ENCODE measurements at places on chromosomes 4 and X.

GRCh38 chr4:180058691-180059215 is 2184.4 kb upstream of the TENM3 start:
- DNase-seq, result no peak

DNA sequence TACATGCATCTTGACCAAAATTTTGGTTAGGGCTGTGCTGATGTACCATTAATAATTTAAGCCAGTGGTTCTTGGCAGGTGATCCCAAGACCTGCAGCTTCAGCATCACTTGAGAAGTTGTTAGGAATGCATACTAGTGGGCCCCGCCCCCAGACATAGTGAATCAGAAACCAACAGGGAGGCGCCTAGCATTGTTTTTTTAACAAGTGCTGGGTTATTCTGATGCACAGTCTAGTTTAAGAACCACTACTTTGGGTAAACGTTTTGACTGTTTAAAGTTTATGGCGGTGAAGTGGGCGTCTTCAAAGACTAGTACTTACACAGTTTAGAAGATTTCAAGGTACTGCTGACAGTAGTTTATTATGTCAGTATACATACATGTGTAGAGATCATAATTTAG is 23.6 kb downstream of the FAM199X start:
- no peak for DNase-seq

DNA sequence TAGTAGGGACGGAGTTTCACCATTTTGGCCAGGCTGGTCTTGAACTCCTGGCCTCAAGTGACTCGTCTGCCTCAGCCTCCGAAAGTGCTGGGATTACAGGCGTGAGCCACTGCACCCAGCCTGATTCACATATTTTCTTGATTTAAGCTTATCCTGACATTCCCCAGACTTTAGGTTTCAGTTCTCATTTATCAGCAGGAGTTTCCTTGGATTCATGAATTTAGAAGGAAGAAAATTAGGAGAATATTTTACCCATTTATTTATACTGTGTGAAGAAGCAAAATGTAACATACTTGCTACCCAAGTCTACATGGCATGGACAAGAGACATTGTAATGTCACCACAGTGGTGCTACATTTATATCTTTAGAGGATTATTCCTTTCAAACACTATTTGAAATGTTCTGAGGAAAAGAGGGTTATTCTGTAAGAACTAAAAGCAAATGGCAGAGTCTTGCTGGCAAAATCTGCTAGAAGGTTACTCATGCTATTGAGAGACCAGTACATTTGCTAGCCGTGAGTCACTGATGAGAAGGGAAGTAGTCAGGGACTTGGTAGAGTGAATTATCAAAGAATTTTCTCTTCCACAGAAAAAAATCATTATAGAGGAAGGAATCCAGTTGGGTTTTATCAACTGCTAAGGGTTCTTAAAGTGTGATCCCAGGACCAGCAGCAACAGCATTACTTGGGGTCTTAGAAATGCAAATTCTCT is 26.1 kb upstream of the CFAP299 start:
- no peak for DNase-seq

DNA sequence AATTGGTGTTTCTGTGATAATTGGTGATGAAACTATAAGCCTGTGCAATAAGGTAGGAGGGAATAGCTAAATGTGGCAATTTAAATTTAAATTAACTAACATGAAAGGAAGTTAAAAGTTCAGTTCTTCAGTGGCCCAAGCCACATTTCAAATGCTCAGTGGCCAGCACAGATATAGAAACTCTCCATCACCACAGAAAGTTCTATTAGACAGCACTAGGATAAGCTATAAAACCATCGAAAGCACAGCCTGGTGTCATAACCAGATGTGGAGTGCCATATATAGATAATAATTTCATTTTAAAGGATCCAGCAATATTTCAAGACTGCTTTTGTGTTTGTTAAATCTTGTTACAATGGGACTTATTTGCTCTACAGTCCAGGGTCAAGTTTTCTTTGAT is 119.3 kb upstream of the NR3C2 start:
- no peak for DNase-seq
